Body of pancreas (tissue), 4 donors: ENCODE measurements at places on chromosomes 6 and 20. TPM values are rescaled to one million over a fixed set of nuclear protein-coding genes. Genes with fewer than 3 reads are reported as not detected.
A peak's percentile ranks its signal among the peaks of the same experiment; 100 is the strongest.

SMLR1 gene
- 0.52 TPM for total RNA-seq

ISM1 gene
- 3.1 TPM for total RNA-seq

RNF144B gene
- total RNA-seq, result 4.0 TPM

SIRPD gene
- total RNA-seq, result not detected

RFX6 gene
- 1.6 TPM for total RNA-seq

VGLL2 gene
- total RNA-seq, result not detected

- no peak for DNase-seq
Measured at GRCh38 chr6:52546678-52547077, 30.2 kb downstream of the TRAM2 start.

DNA sequence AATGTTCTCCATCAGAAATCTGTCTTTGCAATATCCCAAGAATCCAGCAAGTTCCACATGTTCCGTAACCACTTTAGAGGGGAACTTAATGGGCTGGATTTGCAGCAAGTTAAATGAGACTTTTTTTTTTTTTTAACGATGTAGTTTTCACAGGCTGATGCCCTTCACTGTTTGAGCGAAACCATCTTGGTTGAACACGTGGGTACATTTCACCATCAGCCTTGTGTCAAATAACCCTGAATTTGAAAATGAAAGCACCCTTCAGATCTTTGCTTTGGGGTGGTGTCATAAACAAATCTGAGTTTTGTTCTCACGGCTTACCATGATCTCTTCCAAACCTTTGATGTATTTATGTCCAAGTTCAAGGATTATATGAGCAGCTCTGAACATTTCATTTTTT is 73.7 kb upstream of the EXOC2 start:
- DNase-seq, result no peak

- DNase-seq, result peak; percentile 73
Measured at GRCh38 chr20:381581-382290, 1.2 kb downstream of the TRIB3 start.

DNA sequence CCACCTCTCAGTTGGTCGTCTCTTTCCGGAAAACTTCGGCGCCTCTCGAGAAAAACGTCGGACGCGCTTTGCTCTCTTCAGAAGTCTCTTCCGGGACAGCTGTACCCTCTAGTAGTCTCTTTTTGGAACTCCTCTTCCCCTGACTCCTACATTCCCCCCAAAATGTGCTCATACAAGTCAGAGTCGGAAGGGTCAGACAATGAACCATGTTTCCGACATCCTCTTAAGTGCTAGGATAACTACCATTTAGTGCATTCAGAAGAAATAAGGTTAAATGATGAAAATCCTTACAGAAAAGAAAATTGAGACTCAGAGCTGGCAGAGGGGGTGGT is 476 bp upstream of the TP53RK start:
- no peak for DNase-seq

DNA sequence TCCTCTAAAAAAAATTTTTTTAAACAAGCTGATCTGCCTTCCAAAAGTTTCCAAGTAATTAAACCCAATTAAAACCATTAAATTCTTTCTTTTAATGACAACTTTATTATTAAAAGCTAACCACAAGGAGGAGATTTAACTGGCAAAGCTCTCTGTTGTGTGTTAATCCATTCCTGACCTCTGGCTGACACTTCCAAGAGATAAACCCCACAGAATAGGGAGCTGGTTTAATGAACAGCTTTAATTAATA is 230.8 kb downstream of the EYA2 start:
- DNase-seq, result no peak

DNA sequence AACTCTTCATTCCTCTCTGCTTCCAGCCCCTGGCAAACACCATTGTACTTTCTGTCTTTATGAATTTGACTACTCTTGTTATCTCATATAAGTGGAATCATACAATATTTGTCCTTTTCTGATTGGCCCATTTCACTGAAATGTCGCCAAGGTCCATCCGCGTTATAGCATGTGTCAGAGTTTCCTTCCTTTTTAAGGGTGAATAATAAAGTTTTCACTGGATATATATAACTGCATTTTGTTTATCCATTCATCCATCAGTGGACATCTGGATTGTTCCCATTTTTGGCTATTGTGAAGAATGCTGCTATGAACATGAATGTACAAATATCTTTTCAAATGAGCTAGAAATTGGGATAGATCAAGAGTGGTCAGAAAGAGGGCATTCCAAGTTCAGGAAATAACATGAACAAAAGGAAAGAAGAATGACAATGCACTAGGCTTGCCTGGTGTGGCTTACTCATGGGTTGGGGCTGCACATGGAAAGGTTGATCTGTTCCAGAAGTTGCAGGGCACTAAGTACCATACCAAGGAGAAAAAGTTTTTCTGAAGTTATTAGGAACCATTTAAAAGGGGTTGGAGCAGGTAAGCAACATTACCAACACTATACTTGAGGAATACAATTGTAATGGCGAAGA is 10.0 kb upstream of the L3MBTL3 start:
- DNase-seq, result no peak

GRCh38 chr6:159582736-159583135 is 110.3 kb downstream of the SOD2 start:
- DNase-seq, result no peak

DNA sequence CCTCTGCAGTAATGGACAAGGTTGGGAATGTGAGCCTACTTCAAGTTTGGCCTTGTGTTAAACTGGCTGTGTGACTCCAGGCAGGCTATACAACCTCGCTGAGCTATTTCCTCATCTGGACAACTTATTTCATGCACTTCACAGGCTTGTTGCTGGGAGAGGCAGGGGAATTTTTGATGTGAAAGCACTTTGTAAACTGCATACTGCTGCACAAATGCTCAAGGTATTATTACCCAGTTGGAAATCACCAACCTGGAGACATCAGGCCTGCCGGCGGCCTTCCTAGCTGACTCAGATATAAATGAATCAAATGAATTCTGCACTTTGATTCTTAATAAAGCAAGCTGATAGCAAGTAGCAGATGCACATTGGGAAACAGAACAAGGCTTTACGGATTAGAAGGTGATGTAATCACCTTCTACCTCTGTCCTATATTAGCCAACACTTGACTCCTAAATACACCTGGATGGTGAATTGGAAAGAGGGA is 10.1 kb downstream of the JARID2 start:
- no peak for DNase-seq

DNA sequence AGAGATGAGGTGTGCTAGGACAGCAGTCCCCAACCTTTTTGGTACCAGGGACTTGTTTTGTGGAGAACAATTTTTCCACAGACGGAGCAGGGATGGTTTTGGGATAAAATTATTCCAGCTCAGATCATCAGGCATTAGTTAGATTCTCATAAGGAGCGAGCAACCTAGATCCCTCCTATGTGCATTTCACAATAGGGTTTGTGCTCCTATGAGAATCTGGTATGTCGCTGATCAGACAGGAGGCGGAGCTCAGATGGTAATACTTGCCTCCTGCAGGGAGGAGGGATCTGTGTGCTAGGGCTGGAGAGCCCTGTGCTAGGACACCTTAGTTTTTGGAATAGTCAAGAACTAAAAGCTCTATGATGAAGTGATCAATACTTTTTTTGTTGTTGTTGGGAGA is 2.5 kb downstream of the SMIM13 start:
- peak; percentile 20 for DNase-seq

DNA sequence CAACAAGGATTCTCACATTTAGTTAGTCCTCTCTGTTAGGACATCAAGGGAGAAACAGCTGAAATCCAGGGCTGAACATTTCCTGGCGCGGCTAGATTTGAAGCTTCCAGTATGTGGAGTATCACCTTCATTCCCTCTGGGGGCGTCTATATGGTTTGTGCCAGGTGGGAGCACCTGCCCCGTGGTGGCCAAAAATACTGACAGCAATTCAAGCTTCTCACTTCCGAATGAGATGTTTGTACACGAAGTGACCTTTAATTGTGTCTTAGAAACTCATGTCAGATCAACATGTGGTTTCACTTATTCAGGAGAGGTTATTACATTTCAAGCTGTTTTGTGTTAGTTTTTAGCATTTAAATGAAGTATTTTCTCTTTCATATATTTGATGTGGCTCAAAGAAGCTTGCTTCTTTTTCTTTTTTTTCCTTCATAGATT is 67.3 kb upstream of the ZNF217 start:
- DNase-seq, result no peak

DNA sequence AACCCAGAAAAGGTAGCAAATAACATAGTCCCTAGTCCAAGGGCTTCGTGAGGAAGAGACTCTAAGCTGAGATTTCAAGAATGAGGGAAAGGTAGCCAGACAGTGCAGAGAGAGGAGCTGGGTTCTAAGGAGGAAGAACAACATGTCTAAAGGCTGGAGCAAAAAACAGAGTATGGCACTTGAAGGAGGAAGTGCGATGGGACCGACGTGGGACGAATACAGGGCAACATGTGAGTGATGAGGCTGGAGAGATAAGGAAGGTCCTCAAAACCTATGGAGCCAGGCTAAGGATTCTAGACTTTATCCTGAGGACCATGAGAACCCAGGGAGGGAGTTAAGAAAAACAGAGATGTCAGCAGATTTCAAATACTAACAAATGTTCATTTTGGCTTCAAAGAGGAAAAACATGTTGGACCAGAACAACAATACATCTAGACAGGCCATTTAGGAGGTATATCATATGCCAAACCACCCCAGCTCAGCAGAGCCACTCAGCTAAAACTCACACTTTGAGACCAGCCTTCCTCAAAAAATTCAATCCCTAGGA is 17.5 kb downstream of the ATXN1 start:
- no peak for DNase-seq

DNA sequence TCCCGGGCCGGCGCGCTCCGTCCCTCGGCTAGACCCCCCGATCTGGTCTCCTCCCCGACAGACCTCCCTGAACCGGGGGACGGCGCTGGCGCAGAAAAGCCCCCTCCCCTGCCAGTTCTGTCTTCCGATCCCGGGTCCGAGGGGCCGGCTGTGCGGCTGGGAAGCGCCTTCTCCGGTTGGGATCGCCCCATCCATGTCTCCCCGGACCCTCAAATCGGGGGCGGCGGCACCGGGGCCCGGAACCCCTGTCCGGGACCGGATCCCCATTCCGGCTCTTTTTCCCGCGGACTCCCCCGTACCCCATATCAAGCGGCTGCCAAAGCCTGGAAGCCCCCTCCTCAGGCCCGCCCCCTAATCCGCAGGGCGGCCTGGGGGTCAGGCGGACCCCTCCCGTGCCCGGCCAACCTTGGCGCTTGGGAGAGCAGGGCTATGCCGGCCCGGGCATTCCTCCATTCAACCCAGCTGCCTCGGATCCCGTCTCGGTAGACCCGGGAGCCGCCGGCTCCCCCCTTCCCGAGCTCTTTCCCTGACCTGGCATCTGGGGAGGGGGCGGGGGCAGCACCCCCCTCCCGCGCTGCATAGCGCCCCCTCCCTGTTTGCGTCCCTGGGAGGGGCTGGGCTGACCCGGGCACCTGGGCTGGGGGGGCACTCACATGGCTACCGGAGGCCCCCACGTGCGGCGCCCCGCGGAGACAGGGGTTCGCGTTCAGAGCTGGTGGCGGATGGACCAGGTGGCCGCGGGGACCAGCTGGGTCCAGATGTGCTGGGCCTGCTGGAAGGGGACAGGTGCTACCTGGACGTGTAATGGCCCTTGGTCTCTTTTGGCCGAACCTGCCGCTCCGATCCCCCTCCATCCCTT is 643 bp downstream of the DLGAP4 start:
- DNase-seq, result no peak

DNA sequence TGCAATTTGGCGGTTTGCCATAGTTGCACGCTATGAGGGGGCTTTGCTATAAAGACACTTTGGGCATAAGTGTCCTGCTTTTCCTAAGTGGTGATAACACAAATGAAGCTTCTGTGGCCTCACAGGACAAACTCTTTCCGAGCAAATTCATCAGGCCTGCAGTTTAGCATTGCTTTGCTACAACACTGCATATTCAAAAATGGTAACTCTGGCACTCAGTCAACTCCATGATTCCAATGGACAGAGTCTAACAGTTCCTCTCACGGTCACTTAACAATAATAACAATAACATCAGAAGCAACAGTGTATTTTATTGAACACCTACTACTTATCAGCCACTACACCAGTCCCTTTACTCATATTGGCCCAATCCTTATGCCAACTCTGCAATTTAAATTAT is 222.5 kb downstream of the FRK start:
- no peak for DNase-seq

DNA sequence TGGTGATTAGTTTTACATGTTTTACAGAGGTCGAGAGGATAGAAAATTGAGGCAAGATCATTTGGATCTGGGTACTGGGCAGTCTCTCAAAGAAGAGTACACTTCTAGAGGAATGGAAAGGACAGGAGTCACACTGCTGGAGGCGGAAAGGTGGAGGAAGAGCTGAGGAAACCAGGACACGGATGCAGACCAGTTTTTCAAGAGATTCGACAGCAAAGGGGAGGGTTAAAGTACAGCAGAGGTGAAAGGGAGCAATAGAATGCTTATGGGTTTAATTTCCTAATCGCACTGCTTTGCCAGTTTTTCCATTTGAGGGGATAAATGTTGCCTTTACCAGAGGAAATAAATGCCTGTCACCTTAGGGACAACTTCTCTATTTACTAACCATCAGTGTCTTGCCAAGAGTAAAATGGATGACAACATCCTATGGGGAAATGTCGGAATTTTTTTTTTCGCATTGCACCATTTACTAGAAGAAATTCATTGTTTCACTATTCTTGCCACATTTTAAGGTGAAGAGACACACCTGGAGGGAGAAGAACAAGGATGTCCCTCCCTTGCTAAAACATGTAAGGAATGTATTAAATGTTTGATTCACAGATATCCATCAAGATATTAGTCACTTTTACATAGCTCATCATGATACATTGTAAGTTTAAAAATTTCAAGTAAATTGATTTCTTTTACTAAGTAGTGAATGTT is 226.6 kb downstream of the COL12A1 start:
- no peak for DNase-seq

DNA sequence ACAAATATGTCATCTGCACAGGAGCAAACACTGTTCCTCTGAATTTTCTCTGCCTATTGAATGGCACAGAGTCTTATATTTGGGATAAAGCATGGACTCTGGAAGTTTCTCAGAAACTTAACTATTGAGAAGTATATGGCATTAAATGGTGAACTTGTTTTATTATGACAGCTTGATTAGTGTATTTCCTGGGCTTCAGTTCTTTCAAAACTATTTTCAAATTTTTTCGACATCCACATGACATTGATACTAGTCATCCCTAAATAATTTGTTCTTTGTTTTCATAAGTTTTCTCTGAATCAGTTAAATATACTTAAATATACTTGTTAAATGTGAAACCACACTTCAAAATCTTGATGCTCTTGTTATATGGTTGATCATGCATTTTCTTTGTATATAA is 144.0 kb upstream of the TSHZ2 start:
- no peak for DNase-seq

GRCh38 chr6:3610921-3611320 is 140.6 kb downstream of the PXDC1 start:
- DNase-seq, result no peak

- no peak for DNase-seq
Measured at GRCh38 chr6:89387516-89388201, 24.4 kb downstream of the RRAGD start.

- DNase-seq, result no peak
Measured at GRCh38 chr6:43778131-43778855, 8.3 kb downstream of the VEGFA start.
